ENCODE measurements at places on chromosomes 1 and 21.

- no peak for DNase-seq
Measured at GRCh38 chr1:229553621-229554130, 4.8 kb downstream of the ABCB10 start.

DNA sequence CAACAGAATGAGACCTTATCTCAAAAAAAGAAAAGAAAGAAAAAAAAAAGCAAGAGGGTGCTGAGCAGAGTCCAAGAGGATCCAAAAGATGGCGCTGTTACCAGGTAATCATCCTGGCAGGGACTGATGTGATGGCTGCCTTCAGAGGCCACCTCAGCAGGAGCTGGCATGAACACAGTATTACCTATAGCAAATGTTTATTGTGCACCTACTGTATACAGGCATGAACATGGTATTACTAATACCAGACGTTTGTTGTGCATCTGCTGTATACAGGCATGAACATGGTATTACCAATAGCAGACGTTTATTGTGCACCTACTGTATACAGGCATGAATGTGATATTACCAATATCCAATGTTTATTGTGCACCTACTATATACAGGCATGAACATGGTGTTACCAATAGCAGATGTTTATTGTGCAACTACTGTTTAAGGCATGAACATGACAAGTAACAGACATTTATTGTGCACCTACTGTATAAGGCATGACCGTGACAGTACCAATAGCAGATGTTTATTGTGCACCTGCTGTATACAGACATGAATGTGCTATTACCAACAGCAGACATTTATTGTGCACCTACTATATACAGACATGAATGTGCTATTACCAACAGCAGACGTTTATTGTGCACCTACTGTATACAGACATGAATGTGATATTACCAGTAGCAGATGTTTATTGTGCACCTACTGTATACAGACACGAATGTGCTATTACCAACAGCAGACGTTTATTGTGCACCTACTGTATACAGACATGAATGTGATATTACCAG, 115.1 kb upstream of the TMEM51 start:
- DNase-seq = no peak

DNA sequence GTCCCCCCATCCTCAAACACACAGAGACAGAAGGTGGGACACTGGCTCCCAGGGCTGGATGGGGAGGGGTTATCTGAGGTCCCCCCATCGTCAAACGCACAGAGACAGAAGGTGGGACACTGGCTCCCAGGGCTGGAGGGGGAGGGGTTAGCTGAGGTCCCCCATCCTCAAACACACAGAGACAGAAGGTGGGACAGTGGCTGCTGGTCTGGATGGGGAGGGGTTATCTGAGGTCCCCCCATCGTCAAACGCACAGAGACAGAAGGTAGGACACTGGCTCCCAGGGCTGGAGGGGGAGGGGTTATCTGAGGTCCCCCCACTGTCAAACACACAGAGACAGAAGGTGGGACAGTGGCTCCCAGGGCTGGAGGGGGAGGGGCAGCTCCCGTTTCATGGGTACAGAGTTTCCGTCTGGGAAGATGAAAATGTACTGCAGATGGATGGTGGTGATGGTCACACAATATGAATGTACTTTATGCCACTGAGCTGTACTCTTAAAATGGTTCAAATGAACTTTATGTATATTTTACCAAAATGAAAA, 69.2 kb downstream of the SCCPDH start:
- DNase-seq = no peak

DNA sequence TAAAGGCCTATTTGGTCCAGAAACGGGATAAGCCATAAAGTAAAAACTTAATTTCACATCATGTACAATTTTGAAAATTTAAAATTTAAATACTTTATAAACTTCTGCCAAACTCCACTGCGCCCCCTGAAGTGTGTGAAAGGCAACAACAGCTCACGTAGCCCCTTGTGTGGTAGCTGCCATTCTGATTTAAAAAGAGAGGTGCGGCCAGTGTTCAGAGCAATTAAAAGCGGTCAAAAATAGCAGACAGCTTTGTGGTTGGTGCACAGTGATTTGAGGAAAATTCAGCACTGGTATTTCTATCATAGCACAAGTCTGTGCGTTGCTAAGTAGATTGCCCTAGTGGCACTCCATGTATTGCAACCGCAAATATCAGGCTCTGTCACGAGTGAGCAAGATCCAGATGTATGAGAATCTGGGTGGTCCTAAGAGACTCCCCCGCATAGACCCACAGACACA, 122.5 kb downstream of the ATG4C start:
- DNase-seq = no peak

DNA sequence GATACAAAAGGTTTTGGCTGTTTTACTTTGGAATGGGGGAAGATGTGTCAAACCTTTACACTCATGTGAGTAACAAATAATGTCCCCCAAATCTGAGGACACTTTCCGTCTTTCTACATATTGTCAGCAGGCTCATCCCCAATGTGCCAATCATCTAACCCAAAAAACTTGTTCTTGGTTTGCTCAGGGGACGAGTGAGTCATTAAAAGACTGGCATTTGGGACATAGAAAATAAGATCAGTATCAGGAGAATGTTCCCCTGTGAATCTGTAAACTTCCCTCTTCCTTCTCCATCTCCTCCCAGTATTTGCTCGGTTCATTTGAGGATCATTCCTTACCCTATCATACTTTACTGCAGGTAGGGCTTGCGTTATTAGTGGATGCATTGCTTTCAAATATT, 194.1 kb upstream of the RUNX1 start:
- DNase-seq = no peak

Data from cerebellum (tissue), 4 donors.